Karpas-422 (cell line): ENCODE measurements at places on chromosomes 3 and 15. TPM values are rescaled to one million over a fixed set of nuclear protein-coding genes. Genes with fewer than 3 reads are reported as not detected.

- no peak for DNase-seq
Observed at GRCh38 chr3:8581806-8582445, 62.7 kb downstream of the SSUH2 start.

DNA sequence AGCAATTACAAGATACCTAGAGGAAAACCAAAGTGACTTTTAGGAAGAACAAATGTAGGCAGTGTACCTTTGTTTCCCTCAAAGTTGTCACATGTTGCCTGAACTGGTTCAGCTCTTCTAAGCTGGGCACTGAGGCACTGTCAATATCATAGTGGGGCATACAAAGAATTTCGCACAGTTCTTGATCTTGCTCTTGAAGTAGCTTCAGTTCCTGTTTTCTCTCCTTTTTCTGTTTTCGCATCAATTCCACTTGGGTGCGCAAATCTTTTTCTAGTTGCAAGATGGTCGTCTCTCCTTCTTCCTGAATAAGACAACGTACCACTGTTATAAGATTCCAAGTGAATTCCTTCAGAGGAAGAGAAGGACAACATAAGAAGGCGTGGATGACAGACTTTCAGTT is 12.7 kb downstream of the PRC1 start:
- DNase-seq, result no peak

The IGDCC3 gene
- not detected in 2 replicates for total RNA-seq

The UBAP1L gene
- total RNA-seq, result 6.5 and 6.8 TPM in 2 replicates

The TEX55 gene
- not detected in 2 replicates for total RNA-seq

The FANCD2OS gene
- total RNA-seq, result not detected in 2 replicates

The SLC4A7 gene
- total RNA-seq, result 97.1 and 101 TPM in 2 replicates

The MST1R gene
- total RNA-seq, result not detected in 2 replicates

GRCh38 chr15:74050127-74050526 is 32.2 kb downstream of the GOLGA6A start:
- DNase-seq, result no peak

The SLC2A2 gene
- total RNA-seq, result not detected in 2 replicates

DNA sequence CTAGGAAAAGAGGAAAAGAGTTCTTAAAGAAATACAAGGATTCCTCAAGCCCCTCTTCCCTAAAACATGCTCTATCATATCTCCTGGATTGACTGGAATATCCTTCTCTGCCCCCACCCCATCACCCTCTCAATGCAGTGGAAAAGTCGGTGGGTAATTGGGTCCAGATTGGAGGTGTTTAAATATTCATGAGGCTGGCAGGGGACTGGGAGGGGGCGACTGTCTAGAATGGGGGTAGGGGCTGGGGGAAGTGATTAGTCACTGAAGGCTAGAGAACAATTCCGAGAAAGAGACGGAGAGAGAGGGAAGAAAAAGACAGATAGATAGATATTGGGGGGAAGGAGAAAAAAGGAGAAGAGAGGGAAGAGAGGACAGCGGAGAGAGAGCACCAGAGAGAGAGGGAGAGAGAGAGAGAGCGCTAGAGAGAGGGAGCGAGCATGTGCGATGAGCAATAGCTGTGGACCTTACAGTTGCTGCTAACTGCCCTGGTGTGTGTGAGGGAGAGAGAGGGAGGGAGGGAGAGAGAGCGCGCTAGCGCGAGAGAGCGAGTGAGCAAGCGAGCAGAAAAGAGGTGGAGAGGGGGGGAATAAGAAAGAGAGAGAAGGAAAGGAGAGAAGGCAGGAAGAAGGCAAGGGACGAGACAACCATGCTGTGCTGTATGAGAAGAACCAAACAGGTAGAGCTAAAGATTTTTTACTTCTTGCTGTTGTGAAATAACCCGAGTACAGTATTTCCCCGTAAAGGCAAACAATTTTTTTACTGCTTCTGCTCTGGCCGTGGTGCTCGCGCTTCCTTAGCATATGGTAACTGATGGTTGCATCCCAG is at the start of gene GAP43:
TSS of gene GAP43 (plus strand) at position 467 of the 825 bp plus-strand sequence. CDS start at position 647, 180 bp downstream.
- no peak for DNase-seq

DNA sequence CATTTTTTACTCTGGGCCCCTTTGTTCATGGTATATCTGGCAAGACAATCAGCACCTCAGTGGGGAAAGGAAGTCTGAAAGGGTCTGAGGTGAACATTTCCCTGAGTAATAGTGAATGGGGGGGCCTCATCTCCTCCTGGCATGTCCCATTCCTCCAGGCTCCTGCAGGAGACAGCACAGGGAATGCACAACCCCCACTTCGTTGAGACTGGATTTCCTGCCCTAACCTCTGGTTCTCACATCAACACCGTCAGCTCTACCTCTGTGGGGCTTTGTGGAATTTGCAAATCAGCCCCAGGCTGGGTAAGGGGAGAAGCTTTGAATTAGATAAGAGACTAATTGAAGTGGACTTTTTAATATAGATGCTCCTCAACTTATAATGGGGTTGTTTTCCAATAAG is 168.3 kb upstream of the TRIM42 start:
- no peak for DNase-seq
